NB4 (cell line): ENCODE measurements at places on chromosomes 13 and 19.
A peak's percentile ranks its signal among the peaks of the same experiment; 100 is the strongest.

DNA sequence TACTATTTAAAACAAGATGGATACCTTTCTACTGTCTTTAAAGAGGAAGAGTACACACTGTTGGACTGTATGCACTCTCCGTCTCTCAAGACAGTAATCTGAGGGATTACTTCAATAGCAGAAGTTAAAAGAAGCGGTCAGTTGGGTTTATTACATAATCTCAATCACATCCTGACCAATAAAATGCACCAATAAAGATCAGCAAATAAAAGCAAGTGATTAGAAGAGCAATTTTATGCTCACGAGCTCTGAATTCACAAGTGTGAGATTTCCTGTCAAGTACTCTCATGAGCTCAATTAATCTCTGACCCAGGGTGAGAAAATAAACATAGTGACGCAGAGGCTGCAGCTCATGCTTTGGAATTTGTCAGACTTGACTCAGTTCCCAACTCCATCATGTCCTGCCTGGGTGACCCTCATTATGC is 12.2 kb downstream of the ABCC4 start:
- DNase-seq: peak; percentile 21

- DNase-seq: peak; percentile 16
These were observed 30.3 kb upstream of the ZNF492 start for GRCh38 chr19:22603518-22604440.

DNA sequence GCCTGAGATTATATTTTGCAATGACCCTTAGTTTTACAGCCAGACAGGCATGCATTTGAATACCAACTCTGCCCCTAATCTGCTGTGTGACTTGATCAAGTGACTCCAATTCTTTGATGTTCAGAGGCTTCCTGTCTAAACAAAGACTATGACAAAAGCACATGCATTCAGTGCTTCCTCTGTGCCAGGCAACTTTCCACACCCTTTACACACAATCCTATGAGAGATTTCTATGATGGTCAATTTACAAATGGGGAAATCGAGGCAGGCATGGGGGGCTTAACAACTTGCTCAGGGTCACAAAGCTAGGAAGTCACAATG is 3.7 kb upstream of the LYPD3 start:
- DNase-seq: no peak

GRCh38 chr19:29947871-29948270 is 5.8 kb downstream of the URI1 start:
- DNase-seq: no peak

- DNase-seq: no peak
These were observed 13.4 kb downstream of the SERP2 start for GRCh38 chr13:44386913-44387556.

GRCh38 chr13:39406688-39407087 is 196.3 kb downstream of the LHFPL6 start:
- DNase-seq: no peak

GRCh38 chr13:95874286-95874685 is 178.9 kb downstream of the UGGT2 start:
- DNase-seq: no peak

DNA sequence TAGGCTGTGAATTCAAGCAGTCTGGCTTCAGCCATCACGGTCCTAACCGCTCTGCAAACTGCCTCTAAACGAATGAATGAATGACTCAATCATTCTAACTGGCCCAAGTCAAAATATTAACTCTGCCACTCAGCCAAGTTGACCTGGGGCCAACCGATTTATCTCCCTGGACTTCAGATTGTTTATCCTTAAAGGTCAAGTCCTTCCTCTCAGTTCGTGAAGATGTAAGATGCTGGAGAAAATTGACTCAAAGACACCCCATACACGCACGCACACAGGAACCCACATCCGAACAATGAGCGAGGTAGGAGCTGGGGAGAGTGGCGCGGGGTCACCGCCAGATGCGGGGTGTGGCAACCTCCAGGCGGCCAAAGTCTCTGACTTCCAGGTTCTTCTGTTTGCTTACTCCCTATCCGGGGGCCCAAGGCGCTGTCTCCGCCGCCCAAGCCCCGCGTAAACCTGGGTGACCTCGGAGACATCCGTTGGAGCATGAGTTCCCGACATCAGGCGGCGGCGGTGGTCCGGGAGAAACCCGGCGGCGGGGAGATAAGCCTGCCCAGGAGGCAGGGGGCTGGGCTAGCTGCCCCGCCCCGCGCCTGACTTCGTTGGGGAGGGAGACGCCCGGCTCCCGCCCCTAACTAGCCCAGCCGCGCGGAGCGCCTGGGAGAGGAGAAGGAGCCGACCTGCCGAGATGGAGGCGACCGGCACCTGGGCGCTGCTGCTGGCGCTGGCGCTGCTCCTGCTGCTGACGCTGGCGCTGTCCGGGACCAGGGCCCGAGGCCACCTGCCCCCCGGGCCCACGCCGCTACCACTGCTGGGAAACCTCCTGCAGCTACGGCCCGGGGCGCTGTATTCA is at the start of gene CYP2S1:
Gene CYP2S1, plus strand, starts transcription at position 646 of the 856 bp plus-strand sequence. Its CDS starts 46 bp downstream, at position 692.
- no peak for DNase-seq

GRCh38 chr19:14393329-14393728 is 12.1 kb downstream of the ADGRE5 start:
- no peak for DNase-seq

GRCh38 chr13:63853816-63854215 is 2438.2 kb upstream of the PCDH20 start:
- DNase-seq: no peak

GRCh38 chr19:33809960-33810359 is 13.3 kb downstream of the KCTD15 start:
- DNase-seq: peak; percentile 28

DNA sequence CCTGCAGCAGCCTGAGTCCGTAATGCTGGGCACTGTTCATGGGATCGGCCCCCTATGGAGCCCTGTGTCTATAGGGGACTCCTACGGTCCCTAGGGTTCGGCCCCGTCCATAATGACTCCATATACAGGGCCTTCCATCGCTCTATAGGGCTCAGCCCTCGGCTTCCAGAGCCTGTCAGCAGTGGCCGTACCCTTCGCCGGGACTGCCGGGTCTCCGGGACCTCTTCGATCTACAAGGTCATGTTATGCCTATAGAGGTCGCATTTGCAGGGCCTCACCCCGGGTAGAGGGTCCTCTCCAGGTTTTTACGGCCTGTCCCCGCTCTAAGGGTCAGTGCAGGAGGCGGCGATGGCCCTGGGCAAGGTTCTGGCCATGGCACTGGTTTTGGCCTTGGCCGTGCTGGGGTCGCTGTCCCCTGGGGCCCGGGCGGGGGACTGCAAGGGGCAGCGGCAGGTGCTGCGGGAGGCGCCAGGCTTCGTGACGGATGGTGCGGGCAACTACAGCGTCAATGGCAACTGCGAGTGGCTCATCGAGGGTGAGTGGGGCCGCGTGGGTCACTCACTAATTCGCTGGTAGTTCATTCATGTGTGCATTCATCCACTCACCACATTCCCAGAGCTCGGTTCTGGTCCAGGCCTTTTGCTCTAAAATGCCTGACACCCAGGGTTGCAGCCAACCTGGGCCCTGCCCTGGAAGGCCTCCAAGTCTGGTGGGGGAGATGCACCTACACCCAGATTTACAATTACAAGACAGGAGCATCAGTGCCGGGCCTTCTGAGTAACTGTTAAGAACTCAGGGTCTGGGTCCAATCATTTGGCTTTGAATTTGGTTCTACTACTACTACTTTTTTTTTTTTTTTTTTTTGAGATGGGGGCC is 699 bp downstream of the MEGF8 start:
- DNase-seq: peak; percentile 25

- no peak for DNase-seq
These were observed 29.0 kb upstream of the RNF17 start for GRCh38 chr13:24734950-24735349.

DNA sequence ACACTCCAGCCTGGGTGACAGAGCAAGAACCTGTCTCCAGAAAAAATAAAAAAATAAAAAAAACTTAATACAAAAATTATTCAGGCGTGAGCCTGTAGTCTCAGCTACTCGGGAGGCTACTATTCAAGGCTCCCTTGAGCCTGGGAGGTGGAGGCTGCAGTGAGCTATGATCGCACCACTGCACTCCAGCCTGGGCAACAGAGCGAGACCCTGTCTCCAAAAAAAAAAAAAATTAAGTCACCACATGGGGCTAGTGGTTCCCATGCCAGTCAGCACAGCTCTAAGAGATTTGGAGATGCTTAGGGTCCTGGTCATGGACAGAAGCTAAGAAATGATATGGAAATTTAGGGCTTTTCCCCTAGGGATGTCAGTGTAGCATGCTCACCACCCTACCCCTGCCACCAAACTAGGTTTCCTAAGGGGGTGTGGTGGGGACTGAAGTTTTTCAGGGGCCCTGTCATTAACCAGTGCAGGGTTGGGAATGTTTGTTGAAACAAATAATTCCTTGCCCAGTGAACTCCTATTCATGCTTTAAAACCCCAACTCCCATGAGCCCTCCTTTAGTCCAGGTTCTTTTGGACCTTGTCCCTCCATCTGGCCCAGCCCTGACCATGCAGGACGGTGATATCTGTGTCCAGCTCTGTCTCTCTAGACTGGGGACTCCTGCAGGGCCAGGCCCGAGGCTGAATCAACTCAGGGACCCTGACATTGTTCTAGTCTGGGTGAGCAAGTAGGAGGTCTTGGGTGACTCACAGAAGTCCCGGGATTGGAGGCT is 1.8 kb downstream of the FCHO1 start:
- no peak for DNase-seq

DNA sequence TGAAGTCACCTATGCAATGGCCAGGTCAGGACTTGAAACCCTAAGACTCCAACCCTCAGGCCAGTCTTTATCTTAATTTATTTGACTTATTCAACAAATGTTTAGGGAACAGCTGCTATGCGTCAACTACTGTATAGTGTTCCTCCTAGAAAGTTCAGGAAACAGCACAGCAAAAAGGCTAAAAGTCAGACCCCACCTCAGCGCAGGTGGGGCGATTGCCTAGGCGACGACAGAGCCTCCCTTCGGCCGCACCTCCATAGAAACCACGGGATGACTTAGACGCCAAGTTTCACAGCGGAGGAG is 502 bp downstream of the VRK3 start:
- no peak for DNase-seq

DNA sequence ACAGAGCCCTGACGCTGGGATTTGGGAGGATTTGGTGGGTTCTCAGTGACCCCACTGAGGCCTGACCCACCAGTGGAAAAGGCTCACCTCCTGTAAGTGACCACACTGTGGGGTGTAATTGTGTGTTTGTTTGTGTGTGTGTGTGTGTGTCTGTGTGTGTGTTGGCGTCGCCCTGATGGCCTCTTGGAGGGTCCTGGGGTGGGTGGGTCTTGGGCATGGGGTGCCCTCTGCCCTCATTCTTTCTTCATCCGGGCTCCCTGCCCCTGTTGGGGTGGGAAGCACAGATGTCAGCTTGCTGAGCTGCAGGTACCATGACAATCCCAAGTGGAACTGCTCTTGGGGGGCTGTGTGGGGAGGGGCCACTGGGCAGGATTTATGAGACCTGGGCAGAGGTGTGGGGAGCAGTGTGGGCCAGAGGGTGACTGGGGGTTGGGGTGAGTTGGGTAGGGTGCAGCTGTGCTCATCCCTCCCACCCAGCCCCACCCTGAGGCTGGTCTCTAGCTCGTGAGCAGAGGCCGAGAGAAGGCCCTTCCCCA is 22.8 kb downstream of the WTIP start:
- DNase-seq: no peak

- DNase-seq: no peak
These were observed 4.2 kb downstream of the NCLN start for GRCh38 chr19:3189702-3190469.

- DNase-seq: peak; percentile 67
These were observed 24.1 kb downstream of the SLC25A30 start for GRCh38 chr13:45393941-45394570.

- DNase-seq: peak; percentile 40
These were observed 19.7 kb upstream of the ERCC5 start for GRCh38 chr13:102825921-102826706.

DNA sequence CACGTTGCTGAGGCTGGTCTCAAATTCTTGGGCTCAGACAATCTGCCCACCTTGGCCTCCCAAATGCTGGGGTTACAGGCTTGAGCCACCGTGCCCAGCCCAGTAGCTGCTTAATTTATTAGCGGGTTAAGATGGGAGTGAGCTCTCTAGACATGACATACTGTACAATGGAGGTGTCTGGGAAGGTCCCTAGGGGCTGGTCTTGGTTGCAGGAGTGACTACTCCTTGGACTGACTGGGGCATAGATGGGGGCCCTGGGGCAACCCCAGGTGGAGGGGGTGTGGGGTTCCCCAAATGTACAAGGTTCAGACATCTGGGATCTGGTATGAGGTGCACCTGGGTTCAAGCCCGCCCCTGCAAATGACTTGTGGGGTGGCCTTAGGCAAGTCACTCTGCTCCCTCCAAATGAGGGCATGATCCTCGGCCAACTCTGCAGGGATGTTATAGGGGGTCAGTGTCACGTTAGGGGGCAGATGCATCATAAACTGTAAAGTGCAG is 12.8 kb downstream of the CIB3 start:
- no peak for DNase-seq

- DNase-seq: peak; percentile 67
These were observed 1.2 kb downstream of the SPART start for GRCh38 chr13:36344886-36345437.

- no peak for DNase-seq
These were observed 621.5 kb upstream of the ATXN8OS start for GRCh38 chr13:69485991-69486592.

- no peak for DNase-seq
These were observed 13.1 kb downstream of the DNM2 start for GRCh38 chr19:10730932-10731331.

GRCh38 chr13:27166313-27166712 is 5.3 kb downstream of the USP12 start:
- DNase-seq: no peak

DNA sequence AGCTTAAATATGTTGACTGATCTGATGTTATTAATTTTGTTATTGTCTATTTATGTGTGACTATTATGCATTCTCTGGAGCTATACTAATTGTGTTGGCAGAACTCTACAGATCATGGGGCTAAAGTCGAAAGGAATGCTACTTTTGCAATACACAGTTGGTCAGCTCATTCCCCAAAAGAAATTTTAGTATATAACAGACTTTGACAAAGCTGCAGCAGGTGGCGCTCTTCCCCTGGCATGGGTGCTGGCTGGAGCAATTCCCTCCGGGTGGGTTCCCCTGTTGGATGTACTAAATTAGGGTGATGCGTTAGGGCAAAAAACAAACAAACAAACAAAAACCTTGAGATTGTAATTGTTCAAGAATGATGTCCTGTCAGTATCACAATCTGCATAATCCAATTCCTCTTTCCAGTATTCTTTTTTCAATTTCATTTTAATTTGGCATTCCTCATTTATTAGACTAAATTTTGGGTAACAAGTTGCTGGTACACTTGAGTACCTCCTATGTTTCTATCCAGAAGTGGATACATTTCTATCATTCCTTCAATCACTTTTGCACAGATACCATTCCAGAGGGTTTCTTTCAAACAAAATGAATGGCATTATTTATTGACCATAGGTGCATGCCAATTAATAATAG is 322.8 kb upstream of the EDNRB start:
- DNase-seq: peak; percentile 75
